ENCODE measurements at places on chromosomes 11 and 22. TPM values are rescaled to one million over a fixed set of nuclear protein-coding genes. Genes with fewer than 3 reads are reported as not detected.
A peak's percentile ranks its signal among the peaks of the same experiment; 100 is the strongest.

RFPL1 gene
- not detected for total RNA-seq

UQCC3 gene
- total RNA-seq = 11.2 TPM

OR4X1 gene
- not detected for total RNA-seq

DLG2 gene
- total RNA-seq = 8.4 TPM

MRGPRX4 gene
- not detected for total RNA-seq

FAM180B gene
- 0.16 TPM for total RNA-seq

SLC7A4 gene
- total RNA-seq = 0.33 TPM

PNPLA3 gene
- 51.0 TPM for total RNA-seq

DNA sequence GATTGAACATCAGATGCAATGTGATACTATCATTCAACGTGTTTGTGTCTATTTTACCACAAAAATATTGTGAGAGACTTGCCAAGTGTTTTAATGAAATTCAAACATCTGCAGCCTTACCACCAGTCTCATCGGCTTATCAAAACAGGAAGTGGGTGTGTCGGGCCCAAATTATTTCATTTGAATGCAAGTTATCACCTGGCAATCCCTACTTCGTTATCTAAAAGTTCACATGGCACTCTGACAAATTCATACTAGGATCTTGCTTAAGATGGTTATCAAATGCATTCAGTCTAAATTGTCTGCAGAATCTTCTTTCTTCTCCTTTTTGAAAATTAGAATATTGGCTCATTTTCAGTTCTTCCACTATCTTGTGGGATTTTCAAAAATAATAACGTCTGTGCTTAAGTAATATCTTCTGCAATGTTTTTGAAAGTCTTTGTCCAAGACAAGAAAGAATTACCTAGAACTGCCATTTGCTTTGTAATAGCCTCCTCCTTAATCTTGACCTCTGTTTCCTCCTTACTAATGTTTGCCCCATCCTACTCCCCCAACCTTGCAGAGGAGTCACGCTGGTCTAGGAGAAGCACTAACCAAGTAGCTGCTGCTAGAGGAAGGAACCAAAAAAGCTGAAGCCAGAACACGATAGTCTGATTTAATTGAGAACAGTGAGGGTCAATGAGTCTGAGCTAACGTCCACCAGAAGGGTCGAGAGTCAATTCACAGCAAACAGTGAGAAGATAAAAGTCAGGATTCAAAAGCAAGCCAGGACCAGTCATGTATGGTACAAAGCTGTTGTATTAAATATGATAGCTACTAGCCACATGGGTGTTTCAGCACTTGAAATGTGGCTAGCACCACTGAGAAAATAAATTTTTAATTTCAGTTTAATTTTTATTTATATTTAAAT is 10.2 kb upstream of the BIRC3 start:
- H3K4me3 ChIP-seq = no peak overlapping the region
- no peaks in the 10 kb centered on the region for H3K36me3 ChIP-seq
- H3K27me3 ChIP-seq = no peaks in the 10 kb centered on the region
- DNase-seq = no peak

DNA sequence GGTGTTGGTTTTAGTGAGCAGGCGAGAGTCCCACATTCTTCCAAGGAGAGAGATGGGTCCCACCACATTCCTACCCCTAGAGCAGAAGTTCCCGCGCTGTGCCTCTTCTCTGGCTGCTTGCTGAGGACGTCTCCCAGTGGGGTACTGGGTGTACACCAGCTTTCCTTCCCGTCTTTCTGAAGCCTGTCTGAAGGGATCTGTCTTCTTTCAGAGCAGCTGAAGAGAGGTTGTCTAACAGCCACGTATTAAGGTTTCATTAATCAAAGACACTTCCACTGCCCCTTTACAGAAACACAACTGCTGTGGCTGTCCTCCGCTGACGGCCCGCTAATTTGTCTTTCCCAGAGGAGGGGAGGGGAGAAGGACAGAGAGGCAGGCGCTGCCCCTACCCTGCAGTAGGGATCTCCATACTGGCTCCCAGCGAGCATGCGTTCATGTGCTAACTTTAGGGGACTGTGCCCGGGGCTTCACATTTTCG is 56.0 kb downstream of the ZBTB16 start:
- peaks cover 4% of the 10 kb centered on the region for H3K27me3 ChIP-seq
- H3K27ac ChIP-seq = peak overlapping the region; percentile 67
- no peaks in the 10 kb centered on the region for H3K4me1 ChIP-seq
- H3K4me3 ChIP-seq = no peak overlapping the region

DNA sequence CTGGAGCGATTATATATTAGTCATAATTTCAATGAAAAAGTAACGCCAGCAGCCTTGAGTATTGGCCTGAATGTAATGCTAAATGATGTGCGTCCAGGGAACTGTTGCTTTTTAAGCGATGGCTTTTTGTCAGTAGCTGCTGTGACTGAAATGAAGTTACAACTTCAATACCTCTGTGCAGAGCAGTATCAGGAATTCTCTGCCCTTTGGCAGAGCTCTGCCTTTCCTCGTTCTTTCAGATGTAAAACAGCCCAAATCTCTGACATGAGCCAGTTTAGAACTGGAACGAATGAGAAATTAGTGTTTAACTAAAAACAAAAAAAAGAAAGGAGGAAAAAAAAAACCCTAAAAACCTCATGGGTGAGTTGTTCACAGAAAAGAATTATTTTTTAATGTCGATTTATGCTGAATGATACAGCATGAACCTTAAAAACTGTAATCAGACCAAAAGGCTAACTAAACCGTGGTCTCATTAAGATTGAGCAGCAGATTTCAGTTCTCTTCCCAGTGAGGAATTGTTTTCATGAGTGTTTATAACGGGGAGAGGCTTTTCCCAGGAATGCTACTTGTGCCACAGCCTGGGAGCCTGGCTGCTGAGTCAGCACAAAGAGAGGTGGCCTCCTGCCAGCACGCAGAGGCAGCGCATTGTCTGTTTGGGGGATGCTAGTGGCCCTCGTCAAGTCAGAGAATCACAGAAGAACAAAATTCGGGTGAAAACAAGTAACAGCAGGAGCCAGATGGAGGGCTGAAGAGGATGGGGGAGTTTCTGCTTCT is 146.2 kb upstream of the RASSF10 start:
- no peak overlapping the region for H3K4me3 ChIP-seq
- peaks cover 39% of the 10 kb centered on the region for H3K4me1 ChIP-seq
- peak; percentile 90 for DNase-seq
- peak overlapping the region; percentile 98 for H3K27ac ChIP-seq

GRCh38 chr22:37019309-37020191 is at the start of the genes MPST and TST:
MPST (plus strand) TSS chr22:37019742; CDS start chr22:37019837, 95 bp downstream.
TST (minus strand) TSS chr22:37019447; CDS start chr22:37018732, 715 bp downstream.
- peaks cover 18% of the 10 kb centered on the region for H3K36me3 ChIP-seq
- peak within 1 kb of the TSS; percentile 87 for H3K4me3 ChIP-seq
- H3K4me1 ChIP-seq = peaks cover 11% of the 10 kb centered on the region
- peak; percentile 88 for DNase-seq
- no peaks in the 10 kb centered on the region for H3K27me3 ChIP-seq

- H3K27me3 ChIP-seq = no peaks in the 10 kb centered on the region
- peaks cover 5% of the 10 kb centered on the region for H3K4me1 ChIP-seq
- H3K4me3 ChIP-seq = no peak overlapping the region
- no peak overlapping the region for H3K27ac ChIP-seq
Measured at GRCh38 chr11:62500650-62501030, 46.0 kb downstream of the AHNAK start.

- no peak for DNase-seq
- H3K36me3 ChIP-seq = peaks cover 54% of the 10 kb centered on the region
- H3K27me3 ChIP-seq = no peaks in the 10 kb centered on the region
- H3K4me1 ChIP-seq = no peaks in the 10 kb centered on the region
- H3K27ac ChIP-seq = no peak overlapping the region
Measured at GRCh38 chr11:93757301-93757700, 15.8 kb downstream of the C11orf54 start.

GRCh38 chr22:42500161-42500835 is 19.3 kb downstream of the RRP7A start:
- H3K36me3 ChIP-seq = no peaks in the 10 kb centered on the region
- H3K4me3 ChIP-seq = no peak overlapping the region
- DNase-seq = peak; percentile 96
- no peak overlapping the region for H3K27ac ChIP-seq
- no peaks in the 10 kb centered on the region for H3K27me3 ChIP-seq

DNA sequence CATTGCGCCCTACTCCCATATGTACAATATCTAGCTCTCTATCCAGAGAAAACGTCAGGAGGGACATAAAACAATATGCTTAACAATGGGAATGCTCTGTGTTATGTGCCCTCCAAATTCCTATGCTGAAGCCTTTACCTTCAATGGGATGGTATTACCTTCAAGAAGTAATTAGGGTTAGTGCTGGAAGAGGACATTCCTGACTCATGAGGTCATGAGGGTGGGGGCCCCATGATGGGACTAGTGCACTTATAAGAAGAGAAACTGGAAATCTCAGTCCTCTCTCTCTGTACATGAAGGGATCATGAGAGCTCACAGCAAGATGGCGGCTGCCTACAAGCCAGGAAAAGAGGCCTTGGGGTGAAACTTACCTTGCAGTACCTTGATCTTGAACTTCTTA is 20.3 kb downstream of the MMP20 start:
- no peak for DNase-seq
- no peak overlapping the region for H3K27ac ChIP-seq
- H3K27me3 ChIP-seq = no peaks in the 10 kb centered on the region
- no peaks in the 10 kb centered on the region for H3K36me3 ChIP-seq
- peak overlapping the region; percentile 37 for H3K4me3 ChIP-seq

GRCh38 chr11:110571081-110571720 is 141.0 kb downstream of the ARHGAP20 start:
- H3K36me3 ChIP-seq = no peaks in the 10 kb centered on the region
- no peak overlapping the region for H3K27ac ChIP-seq
- no peak overlapping the region for H3K4me3 ChIP-seq
- DNase-seq = no peak

- no peak overlapping the region for H3K27ac ChIP-seq
- H3K36me3 ChIP-seq = no peaks in the 10 kb centered on the region
- no peak overlapping the region for H3K4me3 ChIP-seq
- H3K27me3 ChIP-seq = peaks cover 14% of the 10 kb centered on the region
- peaks cover 4% of the 10 kb centered on the region for H3K4me1 ChIP-seq
- no peak for DNase-seq
Measured at GRCh38 chr11:130548491-130548833, 100.0 kb downstream of the ADAMTS15 start.

- DNase-seq = no peak
- H3K4me1 ChIP-seq = no peaks in the 10 kb centered on the region
- H3K4me3 ChIP-seq = no peak overlapping the region
- no peaks in the 10 kb centered on the region for H3K27me3 ChIP-seq
Measured at GRCh38 chr11:35488117-35488516, 37.3 kb downstream of the PAMR1 start.

DNA sequence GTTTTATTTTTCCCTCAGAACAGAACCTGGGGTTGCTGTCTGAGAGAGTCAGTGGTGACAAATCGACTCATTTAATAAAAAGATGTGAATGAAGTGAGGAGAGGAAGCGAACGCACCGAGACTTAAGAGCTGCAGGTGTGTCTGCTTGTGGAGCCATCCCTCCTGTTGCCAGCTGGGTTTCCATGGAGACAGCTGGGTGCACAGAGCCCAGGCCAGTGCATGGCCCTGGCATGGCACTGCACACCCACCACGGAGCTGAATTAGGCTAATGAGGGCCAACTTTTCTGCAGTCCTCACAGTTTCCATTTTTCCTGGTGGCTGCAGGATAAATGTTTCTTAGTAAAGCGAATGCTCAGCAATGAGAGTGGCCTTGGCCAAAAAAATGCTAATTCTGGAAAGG is 750.2 kb downstream of the OPCML start:
- H3K27ac ChIP-seq = no peak overlapping the region
- no peaks in the 10 kb centered on the region for H3K27me3 ChIP-seq
- no peak overlapping the region for H3K4me3 ChIP-seq

Data from endodermal cell (in vitro differentiated cells).